ENCODE measurements at places on chromosomes 13 and 19. TPM values are rescaled to one million over a fixed set of nuclear protein-coding genes. Genes with fewer than 3 reads are reported as not detected.

DNA sequence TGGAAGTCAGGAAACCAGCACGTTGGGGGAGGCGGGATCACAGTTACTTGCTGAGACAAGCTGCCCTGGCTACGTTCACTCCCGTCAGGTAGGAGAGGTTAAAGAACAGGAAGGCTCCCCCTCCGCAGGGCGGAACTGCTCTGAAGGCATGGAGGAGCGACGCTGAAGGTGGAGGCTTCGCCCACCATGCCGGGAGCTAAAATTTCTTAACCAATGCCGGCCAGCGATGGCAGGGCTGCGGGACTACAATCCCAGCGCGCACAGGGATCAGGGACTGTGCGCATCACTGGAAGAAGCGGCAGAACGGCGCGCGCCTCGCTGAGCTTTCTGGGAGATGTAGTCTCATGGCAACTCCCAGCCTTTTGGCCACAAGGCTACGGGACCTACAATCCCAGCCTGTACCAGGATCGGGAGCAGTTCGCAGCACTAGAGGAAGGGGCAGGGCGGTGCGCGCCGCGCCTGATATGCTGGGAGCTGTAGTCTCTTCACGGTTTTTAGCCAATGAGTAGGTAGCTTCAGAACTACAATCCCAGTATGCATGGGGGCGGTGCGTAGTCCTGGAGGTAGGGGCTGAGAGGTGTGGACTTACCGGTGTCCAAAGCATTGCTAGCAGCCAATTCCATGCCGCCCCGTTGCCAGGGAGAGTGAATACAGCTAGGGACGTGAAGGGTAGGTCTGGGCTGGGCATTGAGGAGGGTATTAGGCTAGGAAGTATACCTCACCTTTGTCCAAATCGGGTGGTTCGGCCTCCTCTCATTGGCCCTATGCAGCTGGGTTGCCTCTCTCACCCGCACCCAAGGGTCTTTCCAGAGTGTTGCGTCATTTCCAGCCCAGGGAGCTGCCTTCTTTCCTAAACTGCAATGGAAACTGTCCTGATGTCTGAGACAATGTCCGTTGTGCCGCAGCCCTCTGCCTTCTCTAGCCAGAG lies 12.8 kb upstream of the ZNF682 start:
- peak; percentile 98 for DNase-seq

- DNase-seq = no peak
Measured at GRCh38 chr13:114106526-114106925, 25.9 kb downstream of the RASA3 start.

DNA sequence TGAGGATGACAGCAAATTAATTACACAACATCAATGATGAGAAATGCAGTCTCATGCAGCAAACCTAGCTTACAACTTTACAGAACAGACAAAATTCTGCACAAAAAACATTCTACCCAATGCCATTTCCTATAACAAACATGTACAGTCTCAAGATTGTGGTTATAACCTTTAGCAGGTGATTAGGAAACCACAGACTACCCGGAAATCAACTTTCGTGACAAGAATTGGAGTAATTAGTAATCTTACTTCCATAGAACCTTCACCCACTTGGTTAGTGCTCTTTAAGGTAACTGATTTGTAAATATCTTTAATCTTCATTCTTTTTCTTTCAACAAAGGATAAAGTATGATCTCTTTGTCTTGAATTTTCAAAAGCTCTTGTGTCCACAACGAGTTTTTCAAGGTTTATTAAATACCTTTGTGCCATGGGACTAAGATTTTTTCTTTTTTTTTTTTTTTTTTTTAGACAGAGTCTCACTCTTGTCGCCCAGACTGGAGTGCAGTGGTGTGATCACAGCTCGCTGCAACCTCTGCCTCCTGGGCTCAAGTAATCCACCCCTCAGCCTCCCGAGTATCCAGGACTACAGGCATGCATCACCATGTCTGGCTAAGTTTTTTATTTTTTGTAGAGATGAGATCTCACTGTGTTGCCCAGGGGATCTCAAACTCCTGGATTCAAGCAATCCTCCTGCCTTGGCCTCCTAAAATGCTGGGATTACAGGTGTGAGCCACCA lies 78.8 kb downstream of the MAP4K1 start:
- DNase-seq = no peak

- DNase-seq = no peak
Measured at GRCh38 chr19:44572581-44572900, 40.8 kb upstream of the IGSF23 start.

- peak; percentile 59 for DNase-seq
Measured at GRCh38 chr19:6720369-6721137, at the start of gene C3. C3 (minus strand) TSS chr19:6720650; CDS start chr19:6720589, 61 bp downstream.

DNA sequence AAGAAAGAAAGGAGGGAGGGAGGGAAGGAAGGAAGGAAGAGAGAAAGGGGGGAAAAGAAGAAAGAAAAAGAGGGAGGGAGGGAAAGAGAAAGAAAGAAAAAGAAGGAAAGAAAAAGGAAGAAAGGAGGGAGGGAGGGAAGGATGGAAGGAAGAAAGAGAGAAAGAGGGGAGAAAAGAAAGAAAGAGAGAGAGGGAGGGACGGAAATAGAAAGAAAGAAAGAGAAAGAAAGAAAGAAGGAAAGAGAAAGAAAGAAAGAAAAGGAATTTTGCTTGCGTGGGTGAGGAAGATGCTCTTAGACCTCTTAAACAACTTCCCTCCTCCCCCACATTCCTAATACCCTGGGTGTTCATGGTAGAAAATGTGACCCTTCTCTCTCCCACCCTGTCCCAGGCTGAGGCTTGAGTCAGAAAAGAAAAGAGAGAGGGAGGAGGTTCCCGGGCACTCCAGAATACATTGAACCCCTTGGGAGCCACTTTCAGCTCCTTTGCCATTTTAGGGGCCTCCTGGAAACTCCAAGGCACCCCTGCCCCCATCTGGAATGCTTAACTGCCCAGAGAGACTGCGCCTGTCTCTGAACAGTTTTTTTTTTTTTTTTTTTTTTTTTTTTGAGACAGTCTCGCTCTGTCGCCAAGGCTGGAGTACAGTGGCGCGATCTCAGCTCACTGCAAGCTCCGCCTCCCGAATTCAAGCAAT lies 9.2 kb upstream of the KANK3 start:
- DNase-seq = no peak

DNA sequence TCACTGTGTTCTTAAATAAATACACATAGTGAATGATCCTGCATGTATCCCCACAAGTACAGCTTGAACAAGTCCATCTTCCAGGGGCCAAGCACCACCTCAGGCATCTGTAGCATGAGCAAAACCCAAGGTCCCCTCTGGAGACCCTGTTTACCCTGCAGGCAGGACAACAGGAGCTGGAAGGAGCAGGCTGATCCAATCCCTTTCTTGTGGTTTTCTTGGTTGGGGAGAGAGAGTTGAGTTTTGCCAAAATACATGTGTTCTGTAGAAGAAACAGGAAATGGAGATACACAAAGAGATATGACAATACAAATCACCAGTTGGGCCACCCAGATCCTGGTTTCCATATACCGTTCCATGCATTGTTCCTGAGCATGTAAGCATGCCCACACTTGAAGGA lies 92.8 kb downstream of the SHISA2 start:
- no peak for DNase-seq

DNA sequence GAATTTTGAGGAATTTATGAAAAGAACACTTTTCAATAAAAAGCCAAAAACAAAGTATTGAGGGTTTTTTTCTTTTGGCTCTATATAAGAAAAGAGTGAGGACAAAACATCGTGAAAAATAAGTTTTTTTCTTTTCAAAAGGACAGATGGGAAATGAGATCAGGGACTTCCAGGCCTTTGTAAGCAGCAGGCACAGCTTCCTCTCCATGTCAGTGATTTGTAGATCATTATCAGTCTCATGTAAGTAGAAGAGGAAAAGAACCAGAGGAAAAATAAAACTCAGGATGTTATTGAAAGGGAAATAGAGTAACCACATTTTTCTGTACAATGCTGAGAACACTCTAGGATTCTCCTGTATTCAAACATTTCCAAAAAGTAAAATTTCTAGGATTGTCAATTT lies 29.9 kb downstream of the DOCK9 start:
- no peak for DNase-seq

DNA sequence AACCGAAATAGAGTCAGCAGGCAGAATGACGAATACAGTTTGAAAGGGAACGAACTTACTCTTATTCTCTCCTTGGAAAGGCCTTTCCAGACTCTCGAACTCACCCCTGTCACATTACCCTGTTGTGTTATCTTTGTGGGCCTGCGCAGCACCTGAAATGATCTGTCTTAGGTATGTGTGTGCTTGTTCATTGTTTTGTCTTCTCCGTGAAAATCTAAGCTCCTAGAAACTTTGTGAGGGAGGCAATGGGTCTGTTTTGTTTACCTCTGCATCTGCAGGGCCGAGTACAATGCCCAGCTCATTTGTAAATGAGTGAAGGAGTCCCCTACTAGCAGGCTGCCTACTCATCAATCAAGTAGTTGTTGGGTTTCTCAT lies 19.6 kb downstream of the HMGB1 start:
- no peak for DNase-seq

DNA sequence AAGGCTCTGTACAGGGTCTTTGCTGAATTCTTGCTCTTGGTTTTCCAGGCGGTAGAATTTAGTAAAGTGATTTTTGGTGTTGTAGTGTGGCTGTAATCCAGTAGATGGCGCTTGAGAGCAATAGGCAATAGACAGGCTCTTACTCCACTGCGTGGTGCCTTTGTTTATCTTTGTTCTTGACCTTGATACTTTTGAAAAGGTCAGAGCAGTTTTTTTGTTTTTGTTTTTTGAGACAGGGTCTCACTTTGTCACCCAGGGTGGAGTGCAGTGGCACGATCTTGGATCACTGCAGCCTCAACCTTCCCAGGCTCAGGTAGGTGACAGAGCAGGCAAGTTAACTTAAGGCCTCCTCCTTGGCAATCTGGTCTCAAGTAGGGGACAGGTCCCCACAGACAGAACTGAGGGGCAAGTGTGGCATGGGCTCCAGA lies 12.2 kb upstream of the LILRA5 start:
- DNase-seq = no peak

GRCh38 chr13:94328381-94329041 lies 151.0 kb downstream of the DCT start:
- DNase-seq = no peak

DNA sequence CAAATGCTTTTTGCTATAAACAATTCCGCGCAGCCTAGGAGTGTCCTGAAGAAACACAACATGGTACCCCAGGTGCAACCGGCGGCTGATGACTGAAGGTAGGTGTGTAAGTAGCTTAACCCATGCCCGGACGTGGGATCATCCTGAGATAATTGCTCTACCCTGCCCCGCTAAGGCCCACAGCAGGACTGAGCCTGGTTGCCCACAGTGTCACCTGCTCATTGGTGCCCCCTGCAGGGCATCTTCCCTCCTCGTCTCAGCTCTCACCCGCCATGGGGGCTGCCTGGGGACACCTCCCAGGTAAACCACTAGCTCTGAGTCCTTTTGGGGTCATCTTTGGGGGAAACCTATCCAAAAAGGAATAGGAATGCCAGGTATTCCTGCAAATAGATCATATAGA lies 22.3 kb downstream of the TMEM161A start:
- DNase-seq = no peak

DNA sequence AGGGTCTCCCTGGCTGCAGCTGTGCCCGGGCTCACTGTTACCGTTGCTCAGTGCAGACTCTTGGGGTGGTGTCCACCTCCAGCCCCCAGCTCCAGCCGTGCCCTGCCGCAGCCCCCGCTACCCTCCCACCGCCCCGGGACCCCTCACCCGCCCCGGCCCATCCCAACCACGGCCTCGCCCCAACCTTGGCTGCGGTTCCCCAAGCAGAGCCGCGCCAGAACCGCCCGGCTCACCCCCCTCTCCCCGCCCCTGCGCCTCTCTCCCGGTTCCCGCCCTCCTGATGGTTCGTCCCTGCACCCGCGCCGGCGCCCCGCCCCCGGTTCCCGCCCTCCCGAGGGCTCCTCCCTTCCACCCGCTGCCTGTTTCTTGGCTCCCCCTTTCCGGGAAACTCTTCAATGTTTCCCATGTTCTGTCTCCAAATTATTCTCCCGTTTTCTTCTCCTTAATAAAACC lies 40.3 kb downstream of the ANKRD10 start:
- DNase-seq = peak; percentile 87

DNA sequence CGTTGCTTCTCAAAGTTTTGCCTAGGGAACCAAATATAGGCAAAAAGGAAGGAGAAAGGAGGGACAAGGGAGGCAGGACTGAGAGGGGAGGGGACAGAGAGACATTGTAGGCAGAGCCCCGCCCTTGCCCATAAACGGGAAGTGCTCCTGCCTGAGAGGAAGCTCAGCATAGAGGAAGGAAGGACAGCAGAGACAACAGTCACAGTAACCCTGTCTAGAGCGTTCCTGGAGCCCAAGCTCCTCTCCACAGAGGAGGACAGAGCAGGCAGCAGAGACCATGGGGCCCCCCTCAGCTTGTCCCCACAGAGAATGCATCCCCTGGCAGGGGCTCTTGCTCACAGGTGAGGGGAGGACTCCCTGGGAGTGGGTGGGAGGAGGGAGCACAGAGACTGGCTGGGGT lies at the start of gene CEACAM21:
Gene CEACAM21 (plus strand): TSS at position 169 of the 400 bp plus-strand sequence. CDS start 109 bp downstream, at position 278.
- DNase-seq = no peak

GRCh38 chr19:5092481-5092843 lies 123.5 kb downstream of the KDM4B start:
- no peak for DNase-seq

- no peak for DNase-seq
Measured at GRCh38 chr13:28161370-28161769, 23.0 kb downstream of the PAN3 start.

- no peak for DNase-seq
Measured at GRCh38 chr13:56271686-56272085, 869.0 kb upstream of the PRR20A start.

GRCh38 chr13:70014337-70014736 lies 93.3 kb upstream of the ATXN8OS start:
- no peak for DNase-seq

DNA sequence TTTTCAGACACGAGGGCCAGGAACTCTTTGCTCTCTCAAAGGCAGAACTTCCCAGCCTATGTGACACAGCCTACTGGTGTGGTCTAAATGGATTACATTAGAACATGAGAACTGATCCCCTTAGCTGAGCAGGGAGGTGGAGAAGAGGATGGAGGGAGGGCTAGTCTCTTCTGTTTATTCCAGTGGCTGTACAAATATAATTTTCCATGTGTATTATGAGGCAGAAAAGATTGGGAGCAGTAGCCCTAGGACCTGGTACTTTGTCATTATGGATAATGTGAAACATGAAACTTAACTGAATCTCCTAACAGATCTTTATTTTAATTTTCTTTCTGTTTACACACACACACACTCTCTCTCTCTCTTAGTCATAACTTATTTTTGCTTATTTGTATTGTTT lies 82.1 kb downstream of the WDFY2 start:
- no peak for DNase-seq

DNA sequence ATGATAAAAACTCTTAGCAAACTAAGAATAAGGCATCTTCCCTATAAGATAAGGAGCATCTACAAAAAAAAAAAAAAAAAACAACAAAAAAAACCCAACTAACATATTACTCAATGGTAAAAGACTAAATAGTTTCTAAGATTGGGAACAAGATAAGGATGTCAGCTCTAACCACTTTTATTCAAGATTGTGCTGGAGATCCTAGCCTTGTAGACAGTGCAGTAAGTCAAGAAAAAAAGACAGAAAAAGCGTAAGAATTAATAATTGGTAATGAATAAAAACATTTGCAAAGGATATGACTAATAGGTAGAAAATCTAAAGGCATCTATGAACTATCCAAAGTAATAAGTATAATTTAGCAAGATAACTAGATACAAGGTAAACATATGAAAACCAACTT lies 33.0 kb downstream of the ZIC2 start:
- DNase-seq = no peak

HSPB6 gene
- total RNA-seq = not detected

ZNF723 gene
- total RNA-seq = not detected

AMH gene
- total RNA-seq = 4.1 TPM

C1QTNF9B gene
- not detected for total RNA-seq

HRC gene
- not detected for total RNA-seq

SIGLEC14 gene
- total RNA-seq = not detected

ETV2 gene
- total RNA-seq = not detected

GAS6 gene
- total RNA-seq = 394 TPM

SMIM24 gene
- not detected for total RNA-seq

OR10H1 gene
- not detected for total RNA-seq

APC2 gene
- 0.59 TPM for total RNA-seq
